ENCODE measurements at places on chromosomes 6 and 20.
A peak's percentile ranks its signal among the peaks of the same experiment; 100 is the strongest.

GRCh38 chr20:59837623-59838394 lies 95.6 kb downstream of the SYCP2 start:
- no peak for DNase-seq

DNA sequence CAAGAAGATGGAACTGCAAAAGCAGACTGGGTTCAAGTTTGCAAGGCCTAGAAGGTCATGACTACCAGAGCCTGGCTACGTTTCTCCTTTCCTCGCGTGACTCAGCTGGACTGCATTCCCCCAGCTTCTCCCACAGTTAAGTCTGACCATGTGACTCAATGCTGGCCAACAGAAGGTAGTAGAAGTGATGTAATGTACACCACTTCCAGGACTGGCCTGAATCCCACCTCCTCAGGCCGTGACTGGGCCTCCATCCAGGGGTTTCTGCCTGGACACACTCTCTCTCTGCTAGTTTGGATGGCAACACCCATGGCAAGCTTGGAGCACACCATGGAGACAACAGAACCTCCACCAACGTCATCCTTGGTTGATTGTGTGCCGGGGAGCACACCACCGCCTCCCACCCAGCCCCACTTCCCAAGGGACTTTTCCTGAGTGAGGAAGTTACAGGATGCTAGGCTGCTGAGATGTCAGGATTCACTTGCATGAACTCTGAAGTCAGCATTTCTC lies 112.0 kb upstream of the CDYL start:
- no peak for DNase-seq

DNA sequence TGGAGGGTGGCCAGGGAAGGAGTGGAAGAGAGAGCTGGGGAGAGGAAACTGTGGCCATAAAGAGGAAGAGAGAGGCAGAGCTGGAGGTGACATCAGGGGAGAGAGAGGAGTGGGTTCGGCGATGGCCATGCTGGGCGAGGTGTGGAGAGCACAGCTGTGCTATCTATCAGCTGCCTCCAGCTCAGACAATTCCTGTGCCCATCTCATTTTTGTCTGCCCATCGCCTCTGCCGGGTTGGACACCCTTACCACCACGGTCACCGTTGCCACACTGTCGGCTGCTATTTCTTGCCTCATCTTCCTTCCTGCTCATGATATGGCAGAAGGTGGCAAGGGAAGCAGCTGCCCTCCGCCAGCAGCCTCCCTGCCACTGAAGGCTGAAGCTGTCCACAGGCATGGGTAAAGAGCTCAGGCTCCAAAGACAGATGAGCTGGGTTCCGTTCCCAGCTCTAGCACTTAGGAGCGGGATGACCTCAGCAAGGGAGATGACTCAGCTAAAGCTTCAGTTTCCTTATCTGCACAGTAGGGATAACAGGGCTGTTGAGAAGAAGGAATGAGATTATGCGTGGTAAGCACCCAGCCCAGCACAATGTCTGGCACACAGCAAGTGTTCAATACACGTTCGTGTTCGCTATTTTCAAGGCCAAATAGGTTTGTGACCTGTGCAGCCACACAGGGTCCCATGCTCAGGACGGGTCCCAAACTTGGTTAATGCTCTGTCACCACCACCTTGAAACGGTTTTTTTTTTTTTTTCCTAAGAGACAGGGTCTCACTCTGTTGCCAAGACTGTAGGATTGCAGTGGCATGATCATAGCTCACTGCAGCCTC lies 21.9 kb upstream of the TAF8 start:
- DNase-seq, result no peak

DNA sequence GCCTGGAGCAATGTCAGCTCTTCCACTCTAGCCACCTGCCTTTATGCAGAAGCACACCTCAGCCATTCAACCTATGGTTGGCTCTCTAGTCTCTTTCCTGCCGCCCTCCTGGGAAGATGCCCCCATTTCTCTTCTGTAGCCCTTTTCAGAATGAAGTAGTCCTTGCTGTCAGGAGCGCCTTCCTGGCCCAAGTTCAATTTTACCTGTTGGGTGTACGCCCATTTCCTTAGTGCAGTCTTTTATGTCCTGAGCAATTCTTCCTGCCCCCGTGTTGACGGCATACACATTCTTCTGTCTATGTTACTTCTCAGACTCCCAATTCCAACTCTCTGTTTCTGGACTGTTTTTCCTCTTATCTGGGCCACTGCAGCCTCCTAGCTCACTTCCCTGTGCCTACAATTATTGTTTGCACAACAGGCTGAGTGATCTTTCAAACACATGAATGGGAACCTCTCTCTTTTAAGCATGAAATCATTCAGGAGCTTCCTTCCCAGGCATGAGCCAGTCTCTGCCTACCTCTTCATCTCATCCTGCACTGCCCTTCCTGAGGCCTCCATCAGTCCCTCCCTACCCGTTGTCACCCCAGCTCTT lies 389.2 kb downstream of the CD83 start:
- no peak for DNase-seq

DNA sequence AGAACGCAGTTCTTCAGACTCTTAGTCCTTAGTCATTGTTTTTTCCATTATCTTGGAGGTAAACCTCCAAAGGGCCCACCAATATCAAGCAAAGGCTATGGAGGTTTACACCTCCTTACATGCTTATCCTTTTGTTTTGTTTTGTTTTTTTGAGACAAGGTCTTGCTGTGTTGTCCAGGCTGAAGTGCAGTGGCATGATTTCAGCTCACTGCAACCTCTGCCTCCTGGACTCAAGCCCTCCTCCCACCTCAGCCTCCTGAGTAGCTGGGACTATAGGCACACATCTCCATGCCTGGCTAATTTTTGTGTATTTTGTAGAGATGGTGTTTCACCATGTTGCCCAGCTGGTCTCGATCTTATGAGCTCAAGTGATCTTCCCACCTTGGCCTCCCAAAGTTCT lies 26.3 kb downstream of the ADGRG6 start:
- DNase-seq, result no peak

DNA sequence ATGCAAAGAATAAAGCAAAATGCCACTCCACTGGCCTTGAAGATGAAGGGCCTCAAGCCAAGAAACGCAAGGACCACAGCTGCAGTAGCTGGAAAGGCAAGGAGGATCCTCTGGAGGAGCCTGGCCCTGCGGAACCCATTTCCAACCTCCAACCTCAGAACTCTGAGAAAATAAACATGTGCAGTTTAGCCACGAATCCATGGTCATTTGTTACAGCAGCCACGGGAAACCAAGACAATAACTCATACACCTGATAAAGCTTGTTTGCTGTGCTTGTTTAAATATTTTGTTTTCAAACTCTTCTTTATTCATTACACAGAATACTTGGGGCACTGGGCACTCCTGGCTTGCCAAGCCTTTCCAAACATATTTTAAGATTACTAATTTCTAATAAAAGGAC lies 10.4 kb downstream of the SERPINB6 start:
- no peak for DNase-seq

DNA sequence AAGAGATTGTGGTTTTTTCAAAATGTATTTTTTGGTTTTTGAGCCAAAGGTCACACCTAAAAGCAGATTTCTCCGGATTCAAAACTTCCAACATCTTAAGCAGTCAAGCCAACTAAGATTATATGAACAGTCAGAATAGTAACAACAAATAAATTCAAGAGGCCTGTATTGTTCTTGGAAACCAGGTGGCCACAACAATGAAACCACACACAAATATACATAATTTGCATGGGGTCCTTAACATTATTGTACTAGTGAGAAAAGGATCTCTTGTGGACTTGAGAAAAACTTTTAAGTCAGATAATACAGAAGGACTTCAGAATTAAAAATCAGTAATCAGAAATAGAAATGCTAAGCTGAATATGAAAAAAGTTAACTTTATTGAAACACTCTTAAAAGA lies 40.6 kb downstream of the NOL7 start:
- DNase-seq, result no peak

GRCh38 chr6:148945301-148946021 lies 198.6 kb downstream of the UST start:
- no peak for DNase-seq

GRCh38 chr6:79928478-79928998 lies 18.8 kb downstream of the ELOVL4 start:
- DNase-seq, result no peak

DNA sequence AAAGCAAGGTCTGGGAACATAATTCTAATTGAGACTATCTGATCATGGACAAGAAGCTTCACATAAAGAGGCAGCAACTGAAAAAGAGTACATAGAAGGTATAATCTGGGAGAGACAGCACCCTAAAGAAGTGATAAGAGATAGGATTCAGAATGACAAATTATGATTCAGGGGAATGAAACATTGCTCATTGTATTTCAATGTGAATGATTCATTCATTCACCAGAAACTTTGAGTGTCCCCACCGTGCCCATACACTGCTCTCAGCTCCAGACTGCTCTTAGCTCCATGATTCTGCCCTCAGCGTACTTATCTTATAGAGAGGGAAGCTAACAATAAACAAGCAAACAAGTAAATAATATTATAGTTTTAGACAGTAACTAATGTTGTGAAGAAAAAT lies 329.3 kb upstream of the IRAK1BP1 start:
- no peak for DNase-seq

GRCh38 chr20:22243067-22243466 lies 341.3 kb downstream of the FOXA2 start:
- DNase-seq, result no peak

GRCh38 chr6:2404211-2404929 lies 159.0 kb upstream of the GMDS start:
- DNase-seq, result no peak

DNA sequence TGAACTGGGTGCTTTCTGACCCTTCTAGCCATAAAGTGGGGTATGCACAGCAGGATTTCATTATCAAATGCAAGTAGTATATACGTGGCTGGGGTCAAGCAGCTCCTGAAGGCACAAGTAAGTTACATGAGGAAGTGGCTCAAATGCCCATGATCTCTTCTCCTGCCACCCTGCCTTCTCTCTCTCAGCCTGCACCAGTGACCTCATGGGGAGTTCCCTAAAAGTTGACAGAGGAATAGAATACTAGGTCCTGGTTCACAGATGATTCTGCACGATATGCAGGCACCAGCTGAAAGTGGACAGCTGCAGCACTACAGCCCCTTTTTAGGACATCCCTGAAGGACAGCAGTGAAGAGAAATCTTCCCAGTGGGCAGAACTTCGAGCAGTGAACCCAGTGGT lies 282.0 kb downstream of the BCKDHB start:
- no peak for DNase-seq

GRCh38 chr20:35632539-35633115 lies 17.0 kb downstream of the SPAG4 start:
- DNase-seq, result no peak

- DNase-seq, result no peak
These were observed 2.1 kb downstream of the UBE2J1 start for GRCh38 chr6:89350281-89350966.

DNA sequence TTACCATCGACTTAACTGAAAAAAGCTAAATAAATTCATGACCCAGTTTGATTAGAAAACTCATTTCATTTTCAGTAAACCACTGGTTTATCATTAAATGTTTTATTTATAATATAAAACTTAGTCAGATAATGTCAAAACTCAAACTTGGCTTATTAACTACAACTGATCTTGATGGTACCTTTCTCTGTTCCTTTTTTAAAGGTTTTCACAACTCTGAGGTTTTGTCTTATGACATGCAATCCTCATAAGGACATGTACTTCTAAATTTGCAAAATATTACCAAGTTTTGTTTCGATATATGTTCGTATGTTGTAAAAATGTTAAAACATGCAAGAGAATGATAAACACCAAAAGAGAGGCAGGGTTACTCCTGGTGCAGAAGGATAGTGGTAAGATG lies 82.5 kb upstream of the PDE10A start:
- DNase-seq, result no peak

DNA sequence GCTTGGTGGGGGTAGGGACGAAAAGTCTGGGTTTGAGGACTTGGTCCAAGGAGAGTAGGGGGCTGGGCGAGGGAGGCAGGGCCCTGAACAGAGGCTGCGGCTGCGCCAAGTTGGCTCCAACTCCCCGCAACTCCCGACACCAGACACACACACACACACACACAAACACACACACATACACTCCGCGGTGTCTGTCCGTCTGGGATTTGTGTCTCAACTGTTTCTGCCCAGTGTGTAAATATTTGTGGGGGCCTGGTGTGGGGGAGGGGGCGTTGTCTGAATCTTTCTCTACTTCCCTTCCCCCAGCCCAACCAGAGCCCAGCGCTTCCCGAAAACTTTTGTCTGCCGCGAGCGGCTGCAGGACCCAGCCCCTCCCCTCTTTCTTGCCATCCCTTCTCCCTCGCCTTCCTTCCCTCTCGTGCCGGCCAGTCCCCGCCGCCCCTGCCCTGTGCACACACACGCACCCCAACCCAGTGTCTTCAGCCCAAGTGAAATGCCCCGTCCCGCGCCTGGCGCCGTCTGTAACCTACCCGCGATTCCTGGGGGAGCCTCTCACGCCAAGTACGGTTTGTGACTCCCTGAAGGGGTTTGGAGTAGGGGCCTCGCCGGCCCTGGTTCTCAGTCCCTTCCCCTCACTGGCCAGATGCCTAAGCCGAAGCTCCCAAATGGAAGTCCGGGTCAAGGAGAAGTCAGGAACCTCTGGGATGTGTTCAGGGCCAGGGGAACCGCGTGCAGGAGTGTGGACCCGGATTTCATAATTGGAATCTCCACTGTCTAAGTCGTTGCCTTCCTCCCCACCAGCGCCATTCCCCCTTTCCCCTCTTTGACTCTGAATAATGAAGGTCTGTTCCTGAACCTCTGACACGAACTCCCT lies 904 bp downstream of the MDFI start:
- no peak for DNase-seq

DNA sequence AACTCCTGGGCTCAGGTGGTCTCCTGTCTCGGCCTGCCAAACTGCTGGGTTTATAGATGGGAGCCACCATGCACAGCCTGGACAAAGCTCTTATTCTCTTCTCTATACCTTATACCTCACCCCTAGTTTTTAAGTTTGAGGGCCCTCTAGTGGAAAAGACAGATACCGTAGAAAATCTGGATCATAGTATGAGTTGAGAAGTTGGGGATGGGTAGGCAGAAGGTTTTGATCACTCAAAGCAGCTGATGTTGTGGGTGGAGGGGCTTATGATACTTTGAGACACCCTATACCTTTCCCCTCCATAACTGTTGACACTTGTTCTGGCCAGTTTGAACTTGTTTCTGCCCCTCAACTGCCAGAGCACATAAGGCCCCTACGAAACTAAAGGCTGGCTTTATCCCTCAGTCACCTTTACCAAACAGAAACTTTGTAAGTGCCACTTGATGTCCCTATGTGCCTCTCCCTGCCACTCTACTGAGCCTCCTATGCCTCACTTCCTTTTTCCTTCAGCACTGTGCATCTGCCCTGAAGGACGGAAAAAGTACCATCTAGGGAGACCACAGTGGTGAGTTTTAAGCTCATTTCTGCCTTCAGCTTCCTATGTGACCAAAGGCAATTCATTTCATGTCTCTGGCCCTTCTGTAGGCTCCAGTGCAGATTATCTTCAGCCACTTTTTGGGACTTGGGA lies 28.6 kb downstream of the RALY start:
- DNase-seq, result peak; percentile 44

- no peak for DNase-seq
These were observed 22.4 kb upstream of the IFNGR1 start for GRCh38 chr6:137241481-137242038.

- DNase-seq, result no peak
These were observed 57.0 kb downstream of the UBE3D start for GRCh38 chr6:83008626-83009025.

GRCh38 chr6:22696481-22696880 lies 127.1 kb downstream of the HDGFL1 start:
- no peak for DNase-seq

- DNase-seq, result peak; percentile 58
These were observed 240.5 kb downstream of the NRN1 start for GRCh38 chr6:5766260-5766659.

- peak; percentile 40 for DNase-seq
These were observed 124.9 kb downstream of the GRM4 start for GRCh38 chr6:34020807-34021553.

- DNase-seq, result no peak
These were observed 189.5 kb downstream of the BMP7 start for GRCh38 chr20:57076951-57077350.

All from NCI-H524 (cell line).